ENCODE measurements at places on chromosomes 6 and 20. TPM values are rescaled to one million over a fixed set of nuclear protein-coding genes. Genes with fewer than 3 reads are reported as not detected.

The TGIF2 gene
- polyA plus RNA-seq = 7.3 TPM

The MAS1 gene
- polyA plus RNA-seq = not detected

The PGBD1 gene
- 4.7 TPM for polyA plus RNA-seq

The SEL1L2 gene
- 0.38 TPM for polyA plus RNA-seq

The FRS3 gene
- polyA plus RNA-seq = 7.4 TPM
